CD4-positive, alpha-beta T cell treated with Interleukin-1 beta for 1 hour (primary cell): ENCODE measurements at places on chromosomes 1 and 21.

DNA sequence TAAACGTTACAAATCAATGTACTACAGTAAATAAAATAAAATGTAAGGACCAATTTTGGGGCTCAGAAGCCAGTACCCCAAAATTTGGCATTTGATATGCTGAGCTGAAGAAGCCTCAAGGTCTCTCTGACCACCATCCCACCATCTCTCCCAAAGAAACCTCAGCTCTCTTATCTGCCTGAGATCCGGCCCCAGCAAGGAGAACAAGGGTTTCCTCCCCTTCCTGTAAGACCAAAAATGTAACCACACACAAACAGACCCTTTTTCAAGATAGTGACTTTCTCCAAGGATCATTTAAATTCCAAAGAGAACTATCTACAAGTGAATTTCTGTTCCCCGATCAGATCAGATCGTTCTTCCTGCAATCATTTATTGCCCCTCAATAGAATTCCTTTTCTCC lies 68.1 kb upstream of the SLC45A1 start:
- no peak for DNase-seq

GRCh38 chr1:119713749-119714456 lies 2.2 kb downstream of the PHGDH start:
- no peak for DNase-seq

DNA sequence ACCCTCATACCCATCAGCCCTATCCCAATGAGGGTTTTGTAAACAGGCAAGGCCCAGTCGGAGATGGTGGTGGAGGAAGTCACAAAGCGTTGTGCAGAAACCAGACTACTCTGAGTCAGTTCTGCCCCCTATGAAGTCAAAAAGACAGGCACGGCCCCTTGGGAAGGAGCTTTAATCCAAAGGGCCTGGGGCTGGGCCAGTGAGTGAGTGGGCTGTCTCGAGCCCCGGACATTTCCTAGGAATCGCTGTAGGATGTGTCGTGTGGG lies 442 bp upstream of the AHCYL1 start:
- DNase-seq = no peak

- DNase-seq = no peak
Observed at GRCh38 chr1:5991381-5992025, 722 bp downstream of the NPHP4 start.

- DNase-seq = no peak
Observed at GRCh38 chr1:6410248-6410893, 9.3 kb downstream of the HES2 start.
